ENCODE measurements at places on chromosomes 3 and 15.

DNA sequence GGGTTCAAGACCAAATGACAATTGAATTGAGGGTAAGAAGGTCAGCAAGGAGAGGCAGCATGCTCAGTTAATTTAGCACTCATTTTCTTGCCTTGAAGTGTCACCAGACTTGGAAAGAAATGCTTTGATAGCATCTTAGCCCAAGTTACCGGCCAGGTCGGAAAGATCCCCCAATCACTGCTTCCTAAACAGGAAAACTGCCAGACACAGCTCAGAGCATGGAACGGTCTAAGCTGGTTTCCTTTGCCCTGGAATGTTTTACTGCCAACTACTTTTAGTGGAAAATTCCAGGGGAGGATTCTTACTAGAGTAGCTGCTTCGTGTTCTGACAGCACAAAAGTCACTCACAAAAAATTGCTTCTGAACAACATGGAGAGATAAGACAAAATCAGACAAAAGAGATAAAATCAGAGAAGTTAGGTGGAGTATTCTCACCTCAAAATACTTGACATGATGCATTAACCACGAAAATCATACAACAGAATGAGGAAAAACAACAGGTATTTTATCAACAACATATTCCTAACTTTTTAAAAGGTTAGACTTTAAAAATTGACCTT is 65.5 kb downstream of the CCR4 start:
- no peak for DNase-seq

GRCh38 chr3:30752970-30753369 is 141.5 kb downstream of the GADL1 start:
- DNase-seq: no peak

GRCh38 chr15:30974112-30974511 is 17.3 kb downstream of the MTMR10 start:
- no peak for DNase-seq

- DNase-seq: no peak
These were observed 13.1 kb upstream of the TRMT10C start for GRCh38 chr3:101548527-101549105.

- peak; percentile 2 for DNase-seq
These were observed 43.8 kb downstream of the ALDH1L1 start for GRCh38 chr3:126136428-126137220.

DNA sequence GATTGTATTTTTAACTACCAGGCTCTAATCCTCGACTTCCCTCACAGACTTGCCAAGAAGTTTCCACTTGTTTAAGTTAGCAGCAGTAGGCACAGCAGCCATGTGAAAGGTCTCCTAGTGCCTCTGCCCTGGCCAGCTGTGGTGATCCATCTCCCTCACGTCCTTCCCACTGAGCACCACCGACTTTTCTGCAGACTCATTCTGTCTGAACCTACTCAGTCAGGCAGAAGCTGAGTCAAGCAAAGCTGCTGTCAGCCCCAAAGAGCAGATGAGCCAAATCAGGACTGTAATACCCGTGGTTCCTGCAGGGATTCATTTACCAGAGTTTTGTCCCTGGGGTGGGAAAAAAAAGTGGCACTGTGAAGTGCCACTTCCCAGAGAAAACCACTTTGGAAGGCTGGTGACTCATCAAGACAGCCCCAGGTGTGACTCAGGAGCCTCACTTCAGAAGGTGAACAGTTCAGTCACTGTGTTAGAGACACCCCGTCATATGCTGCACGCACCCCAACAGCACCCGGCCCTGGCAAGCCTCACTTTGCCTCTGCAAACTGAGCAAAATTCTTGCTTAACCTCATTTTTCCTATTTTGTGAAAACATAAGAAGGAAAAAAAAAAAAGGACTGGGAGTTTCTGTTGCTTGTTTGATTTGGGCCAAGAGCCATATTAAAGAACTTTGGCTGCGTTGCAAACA is 76.0 kb downstream of the WWTR1 start:
- no peak for DNase-seq

GRCh38 chr3:135917927-135918597 is 47.5 kb upstream of the PPP2R3A start:
- no peak for DNase-seq

- no peak for DNase-seq
These were observed 35.5 kb downstream of the IL5RA start for GRCh38 chr3:3074551-3075257.

GRCh38 chr15:89665449-89666181 is 10.3 kb upstream of the KIF7 start:
- DNase-seq: peak; percentile 66

DNA sequence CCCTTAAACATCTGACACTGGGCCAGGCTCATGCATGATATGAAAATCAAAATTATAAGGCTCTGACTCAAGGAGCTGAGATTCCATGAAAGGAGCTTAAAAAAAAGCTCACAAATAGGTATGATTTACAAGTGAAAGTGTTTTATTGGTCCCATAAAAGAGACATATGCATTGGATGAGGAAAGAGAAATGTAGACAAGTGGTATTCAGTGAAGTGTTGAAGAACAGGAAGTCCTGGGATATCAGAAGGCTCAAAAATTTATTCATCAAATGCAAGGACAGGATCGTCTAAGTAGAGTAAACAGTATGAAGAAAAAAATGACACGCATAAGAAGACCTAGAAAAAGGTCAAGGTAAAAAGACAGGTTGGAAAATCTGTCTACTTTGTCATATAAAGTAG is 188.9 kb downstream of the CBLB start:
- no peak for DNase-seq

- no peak for DNase-seq
These were observed 102.0 kb downstream of the IL12A start for GRCh38 chr3:160090653-160091052.

GRCh38 chr3:60755094-60755493 is 496.2 kb downstream of the FHIT start:
- DNase-seq: peak; percentile 40

- DNase-seq: no peak
These were observed 367.6 kb upstream of the PLSCR5 start for GRCh38 chr3:146972726-146973125.

DNA sequence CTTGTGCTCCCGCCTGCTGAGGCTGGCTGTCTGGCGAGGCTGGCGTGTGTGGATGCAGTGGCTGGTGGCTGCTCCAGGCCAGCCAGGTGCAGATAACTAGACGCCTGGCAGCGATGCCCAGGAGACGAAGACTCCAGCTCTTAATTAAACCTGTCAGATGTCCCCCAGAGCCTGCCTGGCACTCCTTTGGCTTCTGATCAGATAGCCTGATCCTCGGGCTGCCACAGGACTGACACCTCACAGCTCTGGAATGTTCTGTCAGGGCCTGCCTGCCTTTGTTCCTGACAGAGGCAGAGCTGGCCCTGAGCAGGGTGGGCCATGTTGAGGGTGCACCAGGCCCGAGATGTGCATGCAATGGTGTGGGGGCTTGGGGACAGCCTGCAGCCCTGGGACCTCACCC is 36.5 kb downstream of the PLXNA1 start:
- no peak for DNase-seq

DNA sequence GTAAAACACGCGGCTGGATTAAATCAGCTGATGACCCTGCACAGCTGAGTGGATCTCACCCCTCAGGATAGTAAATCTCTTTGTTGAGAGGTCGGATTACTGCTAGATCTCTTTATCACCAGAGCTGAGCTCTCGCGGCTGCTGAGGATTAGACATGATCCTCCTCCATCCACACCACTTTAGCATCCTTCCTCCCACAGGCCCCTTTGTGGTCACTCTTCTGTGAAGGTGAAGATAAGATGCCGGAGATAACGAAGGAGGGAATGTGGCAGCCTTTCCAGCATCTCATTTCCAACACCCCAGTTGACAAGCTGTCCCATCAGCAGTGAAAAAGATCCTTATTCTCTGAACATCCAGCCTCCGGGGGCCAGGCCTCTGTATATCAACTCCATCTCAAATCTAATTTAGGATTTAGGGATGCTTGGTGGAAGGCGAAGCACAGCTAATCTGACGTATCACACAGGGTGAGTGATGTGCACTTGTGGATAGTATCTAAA is 47.5 kb upstream of the SELENOK start:
- no peak for DNase-seq

DNA sequence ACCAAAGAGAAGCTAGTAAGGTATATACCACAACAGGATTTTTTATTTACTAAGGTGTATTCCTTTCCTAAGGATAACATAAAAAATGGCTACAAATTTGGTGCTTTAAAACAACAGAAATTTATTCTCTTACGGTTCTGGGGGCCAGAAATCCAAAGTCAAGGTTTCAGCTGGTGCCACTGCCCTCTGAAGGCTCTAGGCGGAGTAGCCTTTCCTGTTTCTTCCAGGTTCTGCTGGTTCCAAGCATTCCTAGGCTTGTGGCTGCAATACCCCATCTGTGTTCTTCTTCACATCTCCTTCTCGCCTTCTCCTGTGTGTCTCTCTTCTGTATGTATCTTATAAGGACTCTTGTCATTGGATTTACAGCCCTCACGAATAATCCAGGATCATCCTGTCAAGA is 549.9 kb downstream of the GRM7 start:
- no peak for DNase-seq

GRCh38 chr3:153273217-153273616 is 111.2 kb downstream of the RAP2B start:
- no peak for DNase-seq

DNA sequence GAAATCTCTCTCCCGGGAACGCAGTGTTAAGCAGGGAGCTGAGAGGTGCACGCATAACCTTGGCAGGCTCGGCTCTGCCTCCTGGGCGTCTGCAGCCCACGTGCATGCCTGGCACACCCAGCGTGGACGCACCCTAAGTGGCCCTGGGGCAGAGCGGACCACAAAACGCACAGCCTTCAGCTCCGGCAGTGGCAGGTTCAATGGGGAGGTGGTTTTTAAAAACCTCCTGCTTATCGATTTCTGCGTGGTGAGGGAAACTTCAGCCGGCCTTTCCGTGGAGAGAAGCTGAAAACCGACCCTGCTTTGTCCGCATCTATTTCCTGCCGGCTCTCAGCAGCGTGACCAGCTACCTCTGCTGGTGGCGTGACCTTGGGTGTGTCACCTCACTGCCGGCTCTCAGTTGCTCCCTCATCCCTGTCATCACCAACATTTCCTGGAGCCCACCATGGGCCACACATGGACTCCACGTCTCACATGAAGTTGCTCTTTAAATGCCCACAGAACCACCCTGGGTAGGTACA is 134.8 kb upstream of the MEF2A start:
- DNase-seq: no peak

DNA sequence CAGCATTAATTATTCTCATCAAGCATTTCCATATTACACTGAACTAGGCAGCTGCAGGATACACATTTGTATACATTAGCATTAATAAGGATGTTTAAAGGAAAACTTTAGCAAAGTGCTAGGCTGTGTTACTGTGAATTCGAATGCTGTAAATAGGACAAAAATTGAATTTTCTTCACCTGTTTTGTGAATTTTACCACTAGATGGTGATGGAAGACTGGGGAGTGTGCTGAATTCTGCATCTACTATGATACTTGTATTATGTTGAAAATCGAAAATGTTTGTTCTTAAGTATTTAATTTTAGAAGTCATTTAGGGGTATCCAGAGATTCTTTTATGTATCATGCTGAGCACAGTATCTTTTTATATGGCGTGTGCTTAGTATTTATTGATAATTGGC is 12.3 kb upstream of the P2RY14 start:
- no peak for DNase-seq

GRCh38 chr3:106049821-106050220 is 181.0 kb upstream of the CBLB start:
- DNase-seq: no peak

GRCh38 chr3:182117583-182117982 is 405.9 kb downstream of the SOX2 start:
- no peak for DNase-seq

DNA sequence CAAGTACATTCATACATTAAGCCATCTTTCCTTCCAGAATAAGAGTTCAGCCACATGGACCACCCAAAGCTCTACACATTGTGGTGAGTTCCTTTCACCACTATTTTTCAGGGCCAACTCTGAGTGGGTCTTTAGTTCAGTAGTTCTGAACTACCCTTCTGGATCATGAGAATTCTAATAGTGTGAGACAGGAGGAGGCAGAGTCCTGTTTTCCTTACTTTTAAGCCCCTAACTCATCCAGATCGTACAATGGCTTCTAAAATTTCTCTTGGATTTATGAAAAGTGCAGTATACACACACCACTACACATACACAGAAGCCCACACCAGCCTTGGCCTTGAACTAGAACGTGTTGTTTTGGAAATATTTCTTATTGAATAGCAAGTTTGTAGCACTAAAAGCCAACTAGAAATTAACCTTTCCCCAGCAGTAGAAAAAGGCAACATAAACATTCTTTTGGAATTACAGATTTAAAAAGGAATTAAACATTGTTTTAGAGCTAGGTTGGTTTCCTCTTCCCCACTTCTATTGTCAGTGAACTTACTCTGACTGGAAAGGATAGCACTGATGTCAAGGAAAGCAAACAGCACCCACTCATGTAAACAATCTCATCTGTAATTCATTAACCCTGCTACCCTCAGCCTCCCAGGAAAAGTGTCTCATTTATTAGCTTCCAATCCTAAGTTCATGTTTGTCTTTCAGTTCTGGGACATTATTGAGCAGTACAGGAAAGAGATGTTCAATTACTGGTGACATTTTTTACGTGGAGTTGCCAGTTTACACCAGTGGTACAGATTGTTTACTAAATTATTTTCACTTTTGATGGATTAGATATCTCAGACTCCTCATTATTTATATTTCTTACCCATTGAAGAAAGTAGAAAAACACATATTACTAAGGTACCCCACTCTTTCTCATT is 95.7 kb upstream of the AGTR1 start:
- no peak for DNase-seq
